ENCODE measurements at places on chromosomes 5 and 9.

DNA sequence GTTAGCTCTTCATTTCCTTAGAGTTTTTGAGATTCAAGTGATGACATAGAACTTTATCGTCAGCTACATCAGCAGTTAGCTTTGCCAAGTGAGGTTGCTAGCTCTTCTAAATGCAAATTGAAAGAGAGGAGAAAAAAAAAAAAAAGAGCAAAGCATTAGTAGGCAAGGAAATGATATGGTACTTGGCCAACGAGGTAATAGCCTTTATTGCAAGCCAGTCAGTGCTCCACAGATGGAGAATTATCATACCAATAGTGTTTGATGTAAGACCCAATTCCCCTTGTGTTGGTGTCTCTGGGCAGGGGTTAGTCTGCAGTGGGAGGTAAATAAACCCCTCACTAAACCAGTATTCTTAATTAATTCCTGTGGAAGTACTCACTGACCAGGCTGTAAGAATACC is 992.1 kb downstream of the PTPRD start:
- DNase-seq, result no peak

DNA sequence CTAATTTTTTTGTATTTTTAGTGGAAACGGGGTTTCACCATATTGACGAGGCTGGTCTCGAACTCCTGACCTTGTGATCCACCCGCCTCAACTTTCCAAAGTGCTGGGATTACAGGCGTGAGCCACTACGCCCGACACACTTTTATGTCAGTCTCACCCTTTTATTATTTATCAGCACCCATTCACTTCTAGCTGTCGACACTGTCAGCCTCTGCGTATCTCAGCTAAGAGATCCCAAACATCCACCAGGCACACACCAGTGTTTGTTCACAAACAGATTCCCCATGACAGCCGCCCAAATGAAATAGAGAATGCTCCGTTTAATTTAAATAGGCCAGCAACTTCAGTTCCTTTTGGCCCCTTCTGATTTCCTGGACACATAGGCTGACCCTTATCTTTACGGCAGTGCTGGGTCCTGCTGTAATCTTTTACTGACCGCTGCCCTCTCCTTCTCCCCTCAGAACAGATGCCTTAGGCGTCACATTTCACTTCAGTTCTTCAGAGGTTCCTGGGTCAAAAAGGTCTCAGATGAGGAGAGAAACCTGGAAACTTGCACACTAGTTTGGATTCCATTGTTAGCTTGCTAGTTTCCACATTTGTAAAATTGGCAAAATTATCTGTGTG is 43.1 kb upstream of the CKMT2 start:
- DNase-seq, result no peak

DNA sequence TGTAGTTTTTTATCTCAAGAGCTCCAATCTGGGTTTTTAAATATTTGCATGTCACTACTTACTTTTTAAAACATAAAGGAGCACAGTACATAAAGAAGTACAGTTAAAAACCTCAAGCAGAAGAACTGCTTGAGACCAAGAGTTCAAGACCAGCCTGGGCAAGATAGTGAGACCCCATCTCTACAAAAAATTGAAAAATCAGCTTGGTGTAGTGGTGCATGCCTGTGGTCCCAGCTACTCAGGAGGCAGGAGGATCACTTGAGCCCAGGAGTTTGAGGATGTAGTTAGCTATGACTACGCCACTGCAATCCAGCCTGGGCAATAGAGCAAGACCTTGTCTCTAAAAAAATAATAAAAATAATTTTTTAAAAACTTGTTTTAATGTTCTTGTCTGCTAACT is 972.7 kb upstream of the DMAC1 start:
- DNase-seq, result no peak

- DNase-seq, result no peak
Measured at GRCh38 chr9:21415493-21416267, 6.8 kb downstream of the IFNA8 start.

DNA sequence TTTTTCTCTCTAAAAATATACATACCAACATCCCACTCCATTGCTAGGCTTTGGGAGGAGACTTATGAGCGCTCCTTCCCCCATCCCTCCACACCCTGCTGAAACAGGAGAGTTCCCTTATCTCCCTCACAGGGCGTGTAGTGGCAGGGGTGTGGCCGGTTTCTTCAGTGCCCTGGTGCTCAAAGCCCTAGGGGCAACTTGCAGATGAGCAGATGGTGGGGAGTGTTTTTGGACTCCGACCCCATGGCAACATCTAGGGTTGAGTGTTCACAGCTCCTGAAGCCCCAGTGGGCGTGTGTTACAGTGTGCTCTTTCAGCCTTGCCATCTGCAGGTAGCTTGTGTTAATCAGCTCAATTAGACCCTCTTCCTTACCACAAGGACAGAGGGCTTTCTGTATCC is 409.5 kb downstream of the MAT2B start:
- DNase-seq, result peak; percentile 18

GRCh38 chr9:110561826-110562225 is 17.7 kb downstream of the SVEP1 start:
- no peak for DNase-seq

- DNase-seq, result no peak
Measured at GRCh38 chr9:108618906-108619550, 236.8 kb downstream of the ACTL7B start.

GRCh38 chr9:119020284-119020683 is 349.0 kb downstream of the BRINP1 start:
- no peak for DNase-seq

GRCh38 chr5:145237843-145238242 is 597.3 kb downstream of the PRELID2 start:
- DNase-seq, result peak; percentile 35

DNA sequence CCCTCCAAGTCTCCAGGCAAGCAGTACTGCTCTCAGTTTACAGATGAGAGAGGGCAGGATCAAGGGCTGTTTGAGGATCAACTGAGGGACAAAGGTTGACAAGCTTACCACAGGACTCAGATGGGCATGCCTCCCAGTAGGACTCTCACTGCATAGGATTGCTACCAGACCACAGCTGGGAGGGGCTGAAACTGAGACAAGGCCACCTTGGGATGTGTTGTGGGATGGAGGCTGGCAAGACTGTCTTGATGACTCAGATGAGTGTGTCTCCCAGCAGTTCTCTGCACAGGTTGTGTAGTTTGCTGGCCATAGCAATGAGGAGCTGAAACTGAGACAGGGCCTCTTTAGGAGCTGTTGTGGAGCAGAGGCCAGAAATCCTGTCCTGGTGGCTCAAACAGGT is 222.2 kb upstream of the IRX1 start:
- no peak for DNase-seq

- no peak for DNase-seq
Measured at GRCh38 chr5:36939969-36940858, 63.6 kb downstream of the NIPBL start.

- DNase-seq, result no peak
Measured at GRCh38 chr5:139214646-139215045, 16.5 kb upstream of the SIL1 start.

DNA sequence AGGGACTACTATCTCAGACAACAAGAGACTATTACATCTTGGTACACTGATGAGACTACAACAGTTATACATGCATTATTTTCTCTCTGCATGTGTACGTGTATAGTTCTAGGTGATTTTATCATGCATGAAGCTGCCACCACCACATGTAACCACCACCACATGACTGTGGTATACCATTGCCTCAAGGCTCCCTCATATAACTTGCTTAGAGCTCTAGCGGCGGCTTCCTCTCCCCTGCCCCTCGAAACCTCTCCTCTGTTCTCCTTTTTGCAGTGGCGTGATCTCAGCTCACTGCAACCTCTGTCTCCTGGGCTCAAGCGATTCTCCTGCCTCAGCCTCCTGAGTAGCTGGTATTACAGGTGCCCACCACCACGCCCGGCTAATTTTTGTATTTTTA is 162.3 kb downstream of the AOPEP start:
- DNase-seq, result no peak

All from suppressor macrophage (primary cell).